Left renal pelvis (tissue), 4 donors: ENCODE measurements at places on chromosomes 13 and 19. TPM values are rescaled to one million over a fixed set of nuclear protein-coding genes. Genes with fewer than 3 reads are reported as not detected.

The ARGLU1 gene
- 192 TPM for polyA plus RNA-seq

DNA sequence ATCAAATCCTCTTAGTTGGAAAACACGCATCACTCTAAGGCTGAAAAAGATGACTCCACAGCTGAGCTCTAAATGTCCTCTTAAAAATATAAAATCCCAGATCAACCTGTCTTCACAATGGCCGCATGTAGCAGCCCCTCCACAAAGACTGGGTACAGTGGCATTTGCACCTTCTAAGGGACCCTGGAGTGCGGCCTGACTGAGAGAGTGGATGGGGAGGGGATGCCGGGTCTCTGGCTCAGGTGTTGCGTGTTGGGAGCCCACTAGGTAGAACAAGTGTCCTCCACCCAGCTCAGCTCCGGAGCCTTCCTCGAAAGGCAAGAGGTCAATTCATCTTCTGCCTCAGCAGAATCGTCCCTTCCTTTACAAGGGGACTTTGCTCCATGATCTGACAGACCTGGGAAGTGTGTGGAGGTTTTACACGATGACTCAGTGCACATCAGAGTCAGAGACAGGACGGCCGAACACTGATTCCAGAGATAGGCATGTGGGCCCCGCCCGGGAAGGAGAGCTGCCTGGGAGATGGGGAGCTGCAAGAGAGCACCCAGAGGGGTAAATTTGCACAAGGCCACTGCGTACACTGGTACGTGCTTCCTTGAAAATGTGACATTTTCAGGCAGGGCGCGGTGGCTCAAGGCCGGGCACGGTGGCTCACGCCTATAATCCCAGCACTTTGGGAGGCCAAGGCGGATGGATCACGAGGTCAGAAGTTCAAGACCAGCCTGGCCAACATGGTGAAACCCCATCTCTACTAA, 23.5 kb upstream of the SLC15A1 start:
- no peak for DNase-seq

- DNase-seq, result no peak
Measured at GRCh38 chr13:80296638-80297037, 44.3 kb downstream of the SPRY2 start.

GRCh38 chr19:17871878-17872250, at the start of gene SLC5A5:
SLC5A5 (plus strand) TSS chr19:17871945; CDS start chr19:17872320, 375 bp downstream.
- no peak for DNase-seq

The USPL1 gene
- polyA plus RNA-seq, result 25.2 TPM
